ENCODE measurements at places on chromosomes 1 and 21.
A peak's percentile ranks its signal among the peaks of the same experiment; 100 is the strongest.

GRCh38 chr1:89605692-89606091, 27.2 kb upstream of the LRRC8C start:
- no peak for DNase-seq

- DNase-seq = peak; percentile 77
Measured at GRCh38 chr1:60952612-60953111, 129.7 kb upstream of the NFIA start.

GRCh38 chr1:232956081-232956480, 5.7 kb downstream of the NTPCR start:
- DNase-seq = no peak

- DNase-seq = no peak
Measured at GRCh38 chr1:115135681-115136080, 46.4 kb upstream of the TSPAN2 start.

- no peak for DNase-seq
Measured at GRCh38 chr1:174153825-174154107, 5.6 kb upstream of the RABGAP1L start.

GRCh38 chr1:86052948-86053698, 103.4 kb downstream of the COL24A1 start:
- no peak for DNase-seq

- no peak for DNase-seq
Measured at GRCh38 chr1:166185526-166185925, 18.7 kb upstream of the FAM78B start.

GRCh38 chr1:76426606-76427005, 352.1 kb downstream of the ST6GALNAC3 start:
- DNase-seq = no peak

DNA sequence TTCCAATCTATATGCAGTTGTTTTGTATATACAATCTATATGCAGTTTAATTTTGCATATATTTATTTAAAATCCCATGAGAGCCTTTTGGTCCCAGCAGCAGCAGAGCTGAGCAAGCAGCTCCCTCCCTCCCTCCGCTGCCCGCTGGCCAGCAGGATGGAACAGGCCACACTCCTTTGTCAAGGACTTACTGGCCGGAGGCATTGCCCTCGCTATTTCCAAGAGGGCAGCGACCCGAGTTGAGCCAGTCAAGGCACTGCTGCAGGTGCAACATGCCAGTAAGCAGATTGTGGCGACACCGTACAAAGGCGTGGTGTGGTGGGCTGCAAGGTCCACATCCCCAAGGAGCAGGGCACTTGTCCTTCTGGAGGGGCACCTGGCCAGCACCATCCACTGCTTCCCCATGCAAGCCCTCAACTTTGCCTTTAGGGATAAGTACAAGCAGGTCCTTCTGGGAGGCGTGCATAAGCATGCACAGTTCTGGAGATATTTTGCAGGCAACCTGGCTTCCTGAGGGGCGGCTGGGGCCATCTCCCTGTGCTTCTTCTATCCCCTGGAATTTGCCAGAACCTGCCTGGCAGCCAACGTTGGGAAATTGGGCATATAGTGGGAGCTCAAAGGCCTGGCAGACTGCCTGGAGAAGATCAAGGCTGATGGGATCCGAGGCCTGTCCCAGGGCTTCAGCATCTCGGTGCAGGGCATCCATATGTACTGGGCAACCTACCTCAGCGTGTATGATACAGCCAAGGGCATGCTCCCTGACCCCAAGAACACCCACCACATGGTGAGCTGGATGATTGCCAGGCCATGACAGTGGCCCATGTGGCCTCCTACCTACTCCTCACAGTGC, 92.2 kb downstream of the OSBPL9 start:
- DNase-seq = no peak

DNA sequence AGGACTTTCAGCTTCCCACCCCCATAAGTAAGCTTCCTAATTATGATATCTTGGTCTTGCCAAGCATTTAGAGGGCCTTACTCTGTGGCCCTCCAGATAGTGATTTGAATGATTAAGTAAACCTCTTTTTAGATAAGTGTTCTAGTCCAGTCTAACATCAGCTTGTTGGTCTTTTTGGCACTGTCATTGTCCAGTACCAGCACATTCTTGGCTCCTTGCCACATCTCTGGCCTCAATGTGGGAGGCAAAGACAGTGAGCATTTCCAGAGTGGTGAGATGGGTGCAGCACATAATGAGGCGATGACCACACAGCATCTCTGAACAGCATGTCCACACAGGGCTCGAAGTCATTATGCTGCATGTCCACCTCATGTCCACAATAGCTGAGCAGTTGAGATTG, 6.1 kb downstream of the CAPZA1 start:
- DNase-seq = no peak

Measured in tongue (tissue), 3 donors.